Activated CD4-positive, alpha-beta memory T cell treated with anti-CD3 and anti-CD28 coated beads for 36 hours (primary cell): ENCODE measurements at places on chromosomes 3 and 15. TPM values are rescaled to one million over a fixed set of nuclear protein-coding genes. Genes with fewer than 3 reads are reported as not detected.

BNC1 gene
- not detected for total RNA-seq

FAM107A gene
- total RNA-seq, result not detected

SLC15A2 gene
- total RNA-seq, result 1.1 TPM

DNA sequence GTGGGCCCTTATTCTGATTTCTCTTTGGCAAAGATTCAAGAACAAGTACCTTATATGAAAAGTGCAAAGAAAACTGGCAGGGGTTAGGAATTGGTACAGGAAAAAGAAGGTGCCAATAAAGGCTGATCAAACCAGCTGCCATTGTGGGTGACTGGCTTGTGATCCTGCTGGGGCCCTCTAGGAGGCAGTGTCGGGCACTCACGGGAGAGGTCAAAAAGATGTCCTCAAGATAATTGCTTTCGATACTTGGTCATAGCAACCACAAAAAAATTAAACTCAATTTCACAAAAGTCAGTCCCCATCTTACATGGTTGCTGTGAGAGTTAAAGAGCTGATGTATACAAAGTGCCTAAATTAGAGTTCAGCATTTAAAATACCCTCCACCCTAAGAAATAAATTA is 31.0 kb upstream of the CAV3 start:
- no peak overlapping the region for H3K27ac ChIP-seq
- H3K4me1 ChIP-seq, result no peaks in the 10 kb centered on the region
- H3K36me3 ChIP-seq, result no peaks in the 10 kb centered on the region
- no peaks in the 10 kb centered on the region for H3K27me3 ChIP-seq
- no peak for DNase-seq

GRCh38 chr3:183303690-183304089 is 50.6 kb downstream of the B3GNT5 start:
- no peaks in the 10 kb centered on the region for H3K27me3 ChIP-seq
- H3K36me3 ChIP-seq, result no peaks in the 10 kb centered on the region
- H3K27ac ChIP-seq, result no peak overlapping the region
- no peak for DNase-seq
- H3K4me1 ChIP-seq, result peaks cover 12% of the 10 kb centered on the region

DNA sequence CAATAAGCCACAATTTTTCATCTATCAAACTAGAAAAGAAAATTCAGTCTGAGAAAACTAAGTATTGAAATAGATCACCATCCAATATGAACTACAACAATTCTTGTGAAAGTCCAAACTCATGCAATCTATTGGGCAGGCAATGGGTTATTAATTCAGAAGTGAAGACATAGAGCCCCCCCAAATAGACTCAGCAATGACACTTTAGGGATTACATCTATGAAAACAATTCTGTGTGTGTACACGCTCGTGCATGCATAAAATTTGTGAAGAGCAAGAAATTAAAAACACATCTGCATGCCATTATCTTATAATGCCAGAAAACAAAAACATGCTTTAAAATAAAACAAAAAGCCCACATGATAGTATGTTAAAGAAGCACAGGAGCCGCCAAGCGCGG is 151.3 kb downstream of the NR1I2 start:
- no peak overlapping the region for H3K4me3 ChIP-seq
- H3K27me3 ChIP-seq, result no peaks in the 10 kb centered on the region
- H3K4me1 ChIP-seq, result peaks cover 33% of the 10 kb centered on the region
- no peaks in the 10 kb centered on the region for H3K36me3 ChIP-seq
- DNase-seq, result no peak

CCR9 gene
- total RNA-seq, result not detected

ITGB5 gene
- 0.52 TPM for total RNA-seq

DNA sequence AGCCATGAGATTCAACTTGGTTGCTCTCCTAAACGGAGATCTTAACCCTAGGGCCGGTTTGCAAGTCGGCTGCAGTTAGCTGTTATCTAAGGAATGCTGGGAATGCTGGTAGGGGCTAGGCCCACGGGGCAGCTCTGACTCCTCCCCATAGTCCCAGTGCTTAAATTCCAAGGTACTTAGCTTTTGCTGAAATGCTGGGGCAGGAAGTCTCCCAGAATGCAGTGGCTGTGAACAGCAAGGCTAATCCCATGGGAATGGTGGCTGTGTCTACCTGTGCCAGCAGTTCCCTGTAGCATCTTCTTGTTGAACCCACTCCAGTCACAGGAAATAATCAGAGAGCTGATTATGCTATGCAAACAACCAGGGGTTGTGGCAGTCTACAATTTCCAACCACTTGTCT is 102.5 kb upstream of the TJP1 start:
- H3K27ac ChIP-seq, result no peak overlapping the region
- DNase-seq, result no peak
- H3K36me3 ChIP-seq, result no peaks in the 10 kb centered on the region

HHATL gene
- total RNA-seq, result not detected

DNA sequence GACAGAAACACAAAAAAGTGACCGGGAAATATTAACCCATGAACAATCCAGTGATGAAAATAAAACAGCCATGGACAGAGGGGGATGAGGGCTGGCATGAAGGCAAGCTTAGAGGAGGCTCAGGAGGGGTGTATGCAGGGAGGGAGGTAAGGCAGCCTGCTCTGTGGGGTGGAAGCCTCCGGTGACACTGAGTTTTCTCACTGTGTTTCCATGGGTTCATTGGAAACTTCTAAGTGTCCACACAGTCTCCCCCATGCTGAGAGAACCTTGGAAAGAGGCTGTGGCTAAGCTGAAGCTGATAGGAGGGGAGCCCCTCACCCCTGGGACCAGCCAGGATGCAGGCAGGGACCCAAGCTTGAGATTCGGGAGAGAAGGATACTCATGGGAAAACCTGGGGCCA is 6.8 kb upstream of the SKOR1 start:
- peaks cover 2% of the 10 kb centered on the region for H3K36me3 ChIP-seq
- no peak overlapping the region for H3K4me3 ChIP-seq
- peaks cover 16% of the 10 kb centered on the region for H3K4me1 ChIP-seq
- DNase-seq, result no peak

- peaks cover 32% of the 10 kb centered on the region for H3K36me3 ChIP-seq
- H3K27me3 ChIP-seq, result no peaks in the 10 kb centered on the region
- H3K27ac ChIP-seq, result no peak overlapping the region
- no peak for DNase-seq
Observed at GRCh38 chr3:149917124-149917667, 53.5 kb downstream of the PFN2 start.

DNA sequence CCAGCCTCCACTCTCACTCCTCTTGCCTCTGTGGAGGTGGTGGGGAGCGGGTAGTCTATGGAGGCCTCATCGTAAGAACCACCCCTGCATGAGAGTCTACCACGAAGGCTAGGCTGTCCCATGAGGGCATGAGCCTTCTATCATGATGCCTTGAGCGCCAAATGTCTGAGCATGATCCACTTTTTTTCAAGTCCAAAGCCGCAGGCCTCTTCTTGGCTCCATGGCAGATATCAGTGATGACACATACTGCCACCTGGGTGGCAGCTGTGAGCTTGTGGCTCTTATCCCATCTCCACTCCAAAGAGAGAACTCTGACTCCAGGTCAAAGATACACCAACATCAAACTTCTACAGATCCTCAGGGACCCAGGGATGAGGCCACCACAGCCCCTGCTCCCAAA is 13.5 kb downstream of the POC1A start:
- H3K4me1 ChIP-seq, result peaks cover 6% of the 10 kb centered on the region
- DNase-seq, result no peak

GOLGA8T gene
- total RNA-seq, result not detected

DNA sequence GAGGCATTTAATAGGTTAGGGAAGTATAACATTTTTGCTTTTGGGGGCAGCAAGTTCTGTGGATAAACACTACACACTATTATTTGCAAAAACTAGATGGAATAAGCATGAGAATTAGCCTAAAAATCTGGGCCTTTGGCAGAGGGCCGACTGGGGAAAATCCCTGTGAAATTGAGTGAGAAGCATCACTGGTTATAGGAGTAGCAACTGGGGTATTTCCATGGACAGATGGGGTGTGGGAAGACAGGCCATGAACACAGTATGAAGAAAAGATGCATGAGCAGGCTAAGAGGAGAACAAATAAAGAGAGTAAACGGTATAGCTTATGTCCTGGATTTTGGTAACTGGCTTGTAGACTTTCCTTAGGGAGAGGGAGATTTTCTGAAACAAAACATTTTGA is 32.9 kb upstream of the CSPG5 start:
- DNase-seq, result no peak
- no peak overlapping the region for H3K27ac ChIP-seq
- peaks cover 33% of the 10 kb centered on the region for H3K36me3 ChIP-seq
- H3K4me3 ChIP-seq, result no peak overlapping the region
- no peaks in the 10 kb centered on the region for H3K27me3 ChIP-seq

KCNMB3 gene
- total RNA-seq, result 0.29 TPM
